Globus pallidus (tissue), 1 donor: ENCODE measurements at places on chromosomes 1 and 21.

GRCh38 chr21:35737899-35738346 lies 322.4 kb downstream of the SETD4 start:
- peak; percentile 53 for DNase-seq

DNA sequence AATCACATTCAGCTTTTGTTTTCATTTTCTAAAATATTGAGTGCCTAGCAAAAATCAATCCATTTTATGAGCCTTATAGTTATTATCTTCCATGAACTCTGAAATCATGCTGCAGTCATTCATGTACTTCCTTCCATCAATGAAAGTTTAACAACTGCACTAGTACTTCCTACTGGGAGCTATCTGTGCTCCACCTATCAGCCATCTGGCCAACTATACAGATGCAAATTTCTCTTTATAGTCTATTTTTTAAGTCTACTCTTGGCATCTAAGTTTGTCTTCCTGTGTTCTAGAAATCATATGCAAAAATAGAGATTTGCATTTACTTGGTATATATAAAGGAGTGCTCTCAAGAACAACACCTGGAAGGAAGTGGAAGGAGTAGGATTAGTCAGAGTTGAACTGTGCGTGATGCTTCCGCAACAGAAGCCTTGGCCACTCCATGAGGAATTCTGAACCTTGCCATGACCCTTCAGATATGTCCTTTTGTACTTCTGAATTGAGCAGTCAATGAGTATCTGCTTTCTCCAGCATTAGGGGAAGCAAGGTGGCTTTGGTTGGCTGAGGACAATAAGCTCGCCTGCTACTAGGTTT lies 403.2 kb upstream of the ADAMTS5 start:
- no peak for DNase-seq

- DNase-seq = no peak
Measured at GRCh38 chr1:26546375-26546774, 16.8 kb downstream of the RPS6KA1 start.

DNA sequence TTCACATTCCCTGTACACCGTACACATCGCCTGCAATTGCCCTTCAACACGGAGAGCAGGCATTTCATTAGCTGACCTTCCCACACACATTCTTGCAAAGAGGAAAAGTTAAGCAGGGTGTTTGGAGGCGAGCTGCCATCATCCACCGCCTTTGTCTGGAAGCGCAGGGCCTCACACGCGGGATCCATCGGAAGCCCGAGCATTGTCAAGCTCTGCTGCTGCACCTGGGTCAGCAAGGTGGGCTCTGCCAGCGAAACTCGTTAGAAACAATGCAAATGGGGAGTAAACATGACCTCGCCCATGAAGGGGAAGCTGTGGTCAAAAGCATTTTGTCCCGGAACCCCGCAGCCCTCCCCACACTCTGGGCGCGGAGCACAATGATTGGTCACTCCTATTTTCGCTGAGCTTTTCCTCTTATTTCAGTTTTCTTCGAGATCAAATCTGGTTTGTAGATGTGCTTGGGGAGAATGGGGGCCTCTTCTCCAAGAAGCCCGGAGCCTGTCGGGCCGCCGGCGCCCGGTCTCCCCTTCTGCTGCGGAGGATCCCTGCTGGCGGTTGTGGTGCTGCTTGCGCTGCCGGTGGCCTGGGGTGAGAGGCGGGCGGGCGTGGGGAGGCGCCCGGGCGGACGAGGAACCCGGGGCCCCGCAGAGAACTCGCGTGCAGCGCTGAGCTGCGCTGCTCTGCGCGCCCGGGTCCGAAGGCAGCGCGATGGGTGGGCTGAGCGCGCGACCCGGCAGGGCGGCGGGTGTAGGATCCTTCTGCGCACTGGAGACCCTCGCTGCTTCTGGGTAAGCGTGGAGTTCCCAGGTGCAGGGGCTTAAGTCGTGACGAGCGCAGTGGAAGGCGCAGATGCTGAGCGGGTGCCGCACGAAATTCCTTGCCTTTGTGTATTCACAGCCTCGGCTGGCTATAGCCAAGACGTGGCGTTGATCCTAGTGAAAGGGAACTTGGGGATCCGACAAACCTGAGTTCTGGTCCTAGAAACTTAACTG lies at the start of gene CR1:
TSS of gene CR1 (plus strand) at position 357 of the 992 bp plus-strand sequence. CDS start at position 468, 111 bp downstream.
- DNase-seq = no peak

DNA sequence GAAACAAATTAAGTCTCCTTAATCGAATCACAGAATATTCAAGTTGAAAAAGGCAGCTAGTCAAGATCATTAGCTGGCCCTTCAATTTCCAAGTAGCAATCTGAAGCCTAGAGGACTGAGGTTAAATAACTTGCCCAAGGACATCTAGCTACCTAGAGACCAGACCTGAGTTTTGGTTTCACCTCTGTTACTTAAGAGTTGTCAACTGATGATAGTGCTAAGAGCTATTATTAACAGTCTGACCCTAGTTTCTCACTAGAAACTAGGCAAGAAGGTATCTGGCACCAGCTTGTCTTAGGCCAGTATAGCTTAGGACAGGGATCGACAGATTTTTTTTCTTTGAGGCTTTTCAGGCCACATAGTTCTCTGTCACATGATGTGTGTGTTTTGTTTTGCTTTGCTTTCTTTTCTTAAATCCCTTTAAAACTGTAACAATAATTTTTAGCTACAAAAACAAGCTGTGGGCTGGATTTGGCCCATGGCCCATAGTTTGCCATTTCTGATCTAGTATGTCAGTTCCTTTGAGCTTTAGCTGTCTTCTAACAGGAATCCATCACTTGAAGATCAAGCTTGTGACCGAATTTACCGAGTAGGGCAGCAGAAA lies 23.2 kb downstream of the TRIM45 start:
- no peak for DNase-seq

- no peak for DNase-seq
Measured at GRCh38 chr1:66327588-66327987, 206.4 kb upstream of the SGIP1 start.

DNA sequence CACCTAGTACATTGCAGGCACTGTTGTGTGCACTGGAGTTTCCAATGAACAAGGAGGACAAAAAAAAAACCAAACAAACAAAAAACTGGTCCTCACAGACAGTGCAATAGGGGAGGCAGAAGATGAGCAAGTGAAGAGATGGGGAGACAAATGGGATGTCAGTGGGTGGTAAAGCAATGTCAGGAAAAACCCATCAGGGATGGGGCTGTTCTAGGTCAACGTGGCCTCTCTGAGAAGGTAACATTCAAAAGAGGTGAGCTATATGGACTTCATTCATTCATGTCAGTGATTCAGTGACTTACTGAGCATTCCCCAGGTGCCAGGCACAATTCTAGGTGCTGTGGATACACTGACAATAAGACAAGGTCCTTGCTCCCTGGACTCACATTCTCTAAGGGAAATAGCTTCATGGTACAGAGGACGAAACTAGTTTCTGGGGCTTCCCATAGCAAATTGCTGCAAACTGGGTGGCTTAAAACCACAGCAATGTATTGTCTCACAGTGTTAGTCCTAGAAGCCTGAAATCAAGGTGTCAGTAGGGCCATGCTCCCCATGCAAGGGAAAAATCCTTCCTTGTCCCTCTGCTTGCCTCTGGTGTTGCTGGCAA lies 140.5 kb upstream of the KLHDC7A start:
- no peak for DNase-seq

DNA sequence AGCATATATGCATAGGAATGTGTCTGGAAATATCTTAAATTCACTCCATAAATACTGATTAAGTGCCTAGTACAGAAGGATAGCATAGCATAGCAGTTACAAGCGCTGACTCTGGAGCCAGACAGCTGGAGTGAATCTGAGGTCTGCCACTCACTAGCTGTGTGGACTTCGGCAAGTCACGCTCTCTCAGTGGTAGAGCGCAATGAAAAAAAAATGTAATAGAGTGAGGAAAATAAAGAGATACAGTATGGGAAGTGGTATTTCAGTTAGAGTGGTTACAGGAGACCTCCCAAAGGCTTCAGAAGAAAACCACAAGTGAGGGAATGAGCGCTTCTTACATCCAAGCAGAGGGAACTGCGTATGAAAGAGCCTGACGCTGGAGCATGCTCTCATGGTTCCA lies 338.9 kb upstream of the PRMT6 start:
- DNase-seq = no peak

DNA sequence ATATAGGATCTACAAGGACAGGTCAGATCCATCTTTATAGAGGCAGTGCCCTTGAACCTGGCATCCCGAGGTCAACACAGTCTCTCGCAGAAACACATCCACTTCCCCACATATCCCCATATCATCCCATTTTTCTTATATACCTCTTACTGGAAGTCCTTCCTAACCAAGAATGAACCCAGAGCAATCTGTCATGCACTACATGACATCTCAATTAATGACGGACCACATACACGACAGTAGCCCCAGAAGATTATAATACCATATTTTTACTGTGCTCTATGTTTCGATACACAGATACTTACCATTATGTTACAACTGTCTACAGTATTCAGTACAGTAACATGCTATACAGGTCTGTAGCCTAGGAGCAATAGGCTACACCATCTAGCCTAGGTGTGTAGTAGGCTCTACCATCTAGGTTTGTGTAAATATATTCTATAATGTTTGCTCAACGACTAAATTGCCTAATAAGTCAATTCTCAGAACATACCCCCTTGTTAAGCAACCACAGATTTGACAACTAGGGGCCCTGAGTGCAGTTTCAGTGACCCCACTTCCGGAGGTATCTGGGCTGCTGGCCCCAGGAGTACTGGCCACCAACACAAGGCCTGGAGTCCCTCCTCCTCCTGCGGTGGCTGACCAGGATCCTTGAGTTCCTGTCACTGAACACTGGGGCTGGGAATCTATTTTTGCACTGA lies 28.1 kb downstream of the PTPN14 start:
- DNase-seq = no peak

- DNase-seq = no peak
Measured at GRCh38 chr1:75136195-75136815, 2.1 kb downstream of the LHX8 start.

DNA sequence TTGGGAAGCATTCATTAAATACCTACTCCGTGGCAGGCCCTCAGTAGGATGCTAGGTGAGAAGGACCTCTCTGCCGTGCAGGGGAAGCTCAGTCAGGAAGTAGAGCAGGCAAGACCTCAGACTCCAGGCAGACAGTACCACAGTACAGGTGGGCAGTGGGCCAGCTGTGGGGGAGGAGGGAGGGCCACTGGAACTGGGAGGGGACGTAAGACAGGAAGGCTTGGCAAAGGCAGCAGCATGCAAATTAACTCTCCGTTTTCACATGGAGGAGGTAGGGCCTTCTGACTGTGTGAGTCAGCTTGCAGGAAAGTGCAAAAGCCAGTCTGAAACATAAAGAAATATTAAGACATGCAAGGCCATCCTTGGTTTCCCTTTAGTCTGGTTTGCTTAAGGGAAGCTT lies 157.7 kb downstream of the TRIM33 start:
- no peak for DNase-seq

DNA sequence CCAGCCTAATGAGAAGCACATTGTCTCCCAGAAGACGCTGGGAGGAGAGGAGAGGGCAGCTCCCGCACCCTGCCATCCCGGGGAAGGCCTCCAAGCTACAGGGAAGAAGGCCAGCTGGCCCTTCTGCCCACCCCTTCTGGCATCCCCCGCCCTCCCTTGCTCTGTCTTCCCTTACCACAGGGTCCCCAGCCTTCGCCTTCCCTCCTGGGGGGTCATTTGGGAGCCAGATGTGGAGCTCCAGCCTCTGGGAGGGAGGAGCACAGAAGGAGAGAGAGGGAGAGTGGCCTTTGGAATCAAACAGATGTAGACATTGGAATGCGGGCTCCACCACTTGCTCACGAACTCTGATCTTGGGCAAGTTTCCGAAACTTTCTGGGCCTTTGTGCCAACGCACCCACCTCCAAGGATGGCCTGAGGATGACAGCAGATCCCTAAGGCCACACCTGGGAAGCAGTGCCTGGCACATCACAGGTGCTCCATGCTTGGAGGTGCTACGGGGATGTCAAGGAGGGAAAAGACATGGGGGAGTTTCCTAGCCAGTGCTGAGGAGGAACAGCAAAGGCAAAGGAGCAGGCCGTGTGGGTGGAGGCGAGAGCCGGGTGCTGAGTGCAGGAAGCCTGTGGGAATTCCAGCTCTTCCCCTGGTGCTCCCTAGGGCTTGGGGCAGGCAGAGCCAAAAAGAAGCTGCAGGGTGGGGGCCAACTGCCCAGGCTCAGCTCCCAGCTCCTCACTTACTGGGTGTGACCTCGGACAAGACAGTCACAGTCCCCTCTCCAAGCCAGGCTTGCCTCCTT lies 23.1 kb upstream of the RSPO1 start:
- no peak for DNase-seq

GRCh38 chr21:37787456-37787855 lies 128.8 kb downstream of the KCNJ6 start:
- no peak for DNase-seq

GRCh38 chr1:3924186-3924824 lies 24.2 kb upstream of the C1orf174 start:
- no peak for DNase-seq
